Globus pallidus (tissue), 1 donor: ENCODE measurements at places on chromosomes 2 and 18.
A peak's percentile ranks its signal among the peaks of the same experiment; 100 is the strongest.

DNA sequence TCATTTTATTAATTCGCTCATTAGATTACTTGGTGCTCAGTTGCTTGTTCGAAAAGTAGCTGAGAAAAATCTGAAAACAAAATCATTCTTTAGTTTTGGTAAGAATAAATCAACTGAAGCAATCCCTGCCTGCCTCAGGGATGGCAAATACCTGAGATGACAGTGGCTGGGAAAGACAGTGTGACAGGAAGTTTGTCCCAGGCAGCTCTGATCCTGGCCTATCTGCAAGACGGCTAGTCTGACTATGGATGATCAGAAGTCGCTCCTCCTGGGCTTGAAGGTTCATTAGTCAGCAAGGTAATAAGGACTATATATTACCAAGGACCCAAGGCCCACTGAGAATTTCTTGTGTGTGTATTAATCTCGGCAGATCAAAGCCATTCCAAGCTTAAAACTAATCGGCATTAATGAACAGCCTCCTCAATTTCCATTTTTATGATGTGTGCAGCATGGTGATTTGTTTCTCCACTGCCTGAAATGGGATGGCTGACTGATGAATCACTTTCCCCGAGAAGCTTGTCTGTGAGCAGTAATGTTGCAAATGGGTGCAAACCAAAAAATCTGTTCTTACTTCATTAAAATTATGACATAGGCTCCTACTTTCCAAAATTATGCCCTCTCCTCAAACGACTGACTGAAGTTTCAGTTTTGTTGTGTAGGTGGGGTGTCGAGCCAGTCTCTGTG lies 199.9 kb downstream of the ACTR3 start:
- DNase-seq: no peak

- DNase-seq: no peak
Observed at GRCh38 chr2:12196495-12196894, 450.1 kb downstream of the LPIN1 start.

DNA sequence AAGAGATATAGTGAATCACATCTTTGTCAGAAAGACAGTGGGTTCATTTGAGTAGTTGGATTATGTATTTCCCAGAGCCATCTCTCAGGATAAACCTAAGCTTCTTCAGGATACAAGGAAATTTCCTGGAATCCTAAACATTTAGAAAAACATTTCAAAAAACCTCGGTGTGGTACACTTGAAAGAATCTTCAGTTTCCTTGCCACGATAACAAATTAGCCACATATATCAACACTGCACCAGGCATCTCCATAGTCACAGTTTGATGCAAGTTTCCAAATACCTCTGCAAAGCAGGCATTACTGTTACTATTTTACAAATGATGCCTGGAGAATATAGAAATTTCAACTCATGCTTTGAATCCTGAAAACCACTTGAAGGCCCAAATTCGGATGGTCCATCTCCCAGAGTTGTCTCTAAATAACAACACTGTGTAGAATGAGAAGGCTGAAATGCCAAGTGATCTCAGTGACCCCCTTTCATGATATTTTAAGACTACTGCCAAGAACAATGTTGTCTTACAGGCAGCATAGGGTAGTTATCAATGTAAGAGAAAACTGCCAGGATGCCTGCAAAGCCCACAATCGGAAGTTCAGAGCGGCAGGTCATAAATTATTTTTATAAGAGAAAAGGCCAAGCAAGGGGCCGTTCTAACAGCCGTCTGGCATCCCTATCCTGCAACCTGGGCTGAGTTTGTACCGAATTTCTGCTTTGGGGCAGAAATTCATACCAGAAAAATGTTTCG lies 307.9 kb downstream of the TXNL1 start:
- DNase-seq: no peak

DNA sequence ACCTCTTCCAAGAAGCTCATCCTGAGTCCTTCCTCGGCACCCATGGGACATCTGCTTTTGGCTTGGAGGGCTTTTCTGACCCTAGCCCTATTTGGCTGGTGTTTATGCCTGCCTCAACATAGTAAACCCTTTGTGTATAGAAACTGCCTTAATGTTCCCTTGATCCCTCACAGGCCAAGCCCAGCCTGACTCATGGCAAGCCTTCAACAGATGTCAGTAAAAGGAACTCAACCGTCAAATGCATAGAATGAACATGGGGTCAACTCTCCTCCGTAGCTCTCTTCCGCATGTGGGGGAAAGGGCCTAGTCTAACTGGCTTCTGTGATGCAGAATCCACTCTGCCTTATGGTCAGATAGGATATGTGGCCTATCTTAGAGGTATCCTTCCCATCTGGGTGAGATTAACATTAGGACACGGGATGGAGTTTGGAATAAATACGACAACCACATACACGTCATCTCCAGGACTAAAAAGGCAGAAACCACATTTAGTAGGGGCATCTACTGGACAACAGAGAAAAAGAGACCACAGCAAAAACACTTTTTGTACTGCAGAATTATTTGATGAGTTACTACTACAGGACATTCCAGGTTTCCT lies 2.5 kb upstream of the NPAS2 start:
- no peak for DNase-seq

GRCh38 chr2:19894134-19894792 lies 7.5 kb downstream of the TTC32 start:
- no peak for DNase-seq

DNA sequence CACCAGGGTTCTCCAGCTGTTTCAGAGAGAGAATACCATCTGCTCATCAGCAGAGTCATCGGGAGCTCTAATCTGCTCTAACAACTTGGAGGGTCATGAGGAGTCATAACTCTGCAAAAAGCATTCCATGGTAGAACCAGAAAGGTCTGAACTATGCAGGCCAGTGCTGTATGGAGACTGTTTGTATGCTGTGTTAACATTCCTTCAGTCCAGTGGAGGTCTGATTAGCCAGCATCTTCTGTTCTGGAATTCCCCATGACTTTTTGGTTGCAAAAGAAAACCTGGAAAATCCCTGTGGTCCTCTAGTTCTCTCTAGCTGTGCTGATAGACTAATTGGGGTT lies 9.4 kb upstream of the ITGB6 start:
- no peak for DNase-seq

DNA sequence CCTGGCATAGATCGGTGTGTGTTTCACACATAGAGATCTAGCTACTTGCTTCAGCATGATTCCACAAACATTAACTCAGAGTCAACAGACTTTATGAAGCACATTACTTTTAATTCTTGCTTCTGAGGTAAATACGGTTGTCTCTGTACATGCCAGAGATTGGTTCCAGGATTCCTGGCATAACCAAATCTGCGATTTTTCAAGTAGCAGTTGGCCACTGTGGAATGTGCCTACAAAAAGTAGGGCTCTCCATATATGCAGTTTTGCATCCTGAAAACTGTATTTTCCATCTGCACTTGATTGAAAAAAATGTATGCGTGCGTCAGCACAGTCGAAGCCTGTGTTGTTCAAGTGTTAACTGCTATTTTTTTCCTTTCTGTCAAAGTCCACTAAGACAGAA lies 85.0 kb downstream of the ZAP70 start:
- DNase-seq: no peak

GRCh38 chr2:174328114-174328960 lies 6.4 kb upstream of the SP9 start:
- DNase-seq: no peak

DNA sequence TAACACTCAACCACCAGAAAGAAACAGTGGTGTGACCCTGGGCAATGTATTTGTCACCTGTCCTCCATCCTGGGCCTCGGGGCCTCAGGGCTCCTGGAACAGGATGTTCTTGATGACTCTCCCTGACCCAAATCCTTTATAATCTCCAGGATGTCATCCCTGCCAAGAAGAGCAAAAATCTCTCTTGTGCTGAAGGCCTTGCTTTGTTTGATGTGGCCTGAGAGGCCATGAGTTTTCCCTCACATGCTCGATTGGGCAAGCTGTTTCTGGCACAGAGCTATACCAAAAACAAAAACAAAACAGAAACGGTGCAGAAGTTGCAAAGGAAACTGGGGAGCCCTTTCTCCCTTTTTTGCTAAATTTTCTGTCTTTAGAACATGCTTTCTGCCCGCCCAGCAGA lies 35.7 kb upstream of the ST3GAL5 start:
- DNase-seq: peak; percentile 87

- no peak for DNase-seq
Observed at GRCh38 chr2:151251012-151251411, 10.7 kb downstream of the RBM43 start.

- no peak for DNase-seq
Observed at GRCh38 chr18:50981381-50981780, 13.5 kb downstream of the ELAC1 start.

- DNase-seq: no peak
Observed at GRCh38 chr2:144014103-144014502, 505.8 kb downstream of the ZEB2 start.

GRCh38 chr2:238119756-238120462 lies 18.6 kb upstream of the KLHL30 start:
- no peak for DNase-seq

- DNase-seq: no peak
Observed at GRCh38 chr2:46981662-46982350, 66.2 kb upstream of the MCFD2 start.

- no peak for DNase-seq
Observed at GRCh38 chr2:229901819-229902218, 20.0 kb downstream of the TRIP12 start.

- DNase-seq: no peak
Observed at GRCh38 chr2:173062801-173063200, 12.8 kb upstream of the MAP3K20 start.
